H7 (cell line): ENCODE measurements at places on chromosomes 2 and 18.

- no peak for DNase-seq
Observed at GRCh38 chr2:165274698-165275097, 35.5 kb downstream of the SCN2A start.

DNA sequence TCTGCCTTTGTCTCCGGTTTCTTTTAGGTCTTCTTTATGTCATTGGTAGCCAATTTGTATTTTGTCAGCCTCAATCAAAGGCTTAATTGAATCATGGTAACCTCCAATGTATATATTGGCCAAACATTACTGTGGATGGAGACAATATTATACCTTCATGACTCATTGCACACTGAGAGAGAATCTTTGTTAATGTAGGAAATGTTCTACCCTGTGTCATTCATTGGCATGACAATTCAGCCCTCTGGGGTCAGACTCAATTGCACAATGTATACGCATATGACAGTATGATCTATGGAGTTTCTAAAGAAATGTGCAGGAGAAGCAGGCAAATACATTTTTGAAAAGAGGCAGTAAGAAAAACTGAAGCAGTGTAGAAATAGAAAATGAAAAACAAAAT lies 162.6 kb downstream of the PDE11A start:
- DNase-seq = no peak

GRCh38 chr2:111983478-111984212 lies 71.4 kb upstream of the TMEM87B start:
- no peak for DNase-seq

DNA sequence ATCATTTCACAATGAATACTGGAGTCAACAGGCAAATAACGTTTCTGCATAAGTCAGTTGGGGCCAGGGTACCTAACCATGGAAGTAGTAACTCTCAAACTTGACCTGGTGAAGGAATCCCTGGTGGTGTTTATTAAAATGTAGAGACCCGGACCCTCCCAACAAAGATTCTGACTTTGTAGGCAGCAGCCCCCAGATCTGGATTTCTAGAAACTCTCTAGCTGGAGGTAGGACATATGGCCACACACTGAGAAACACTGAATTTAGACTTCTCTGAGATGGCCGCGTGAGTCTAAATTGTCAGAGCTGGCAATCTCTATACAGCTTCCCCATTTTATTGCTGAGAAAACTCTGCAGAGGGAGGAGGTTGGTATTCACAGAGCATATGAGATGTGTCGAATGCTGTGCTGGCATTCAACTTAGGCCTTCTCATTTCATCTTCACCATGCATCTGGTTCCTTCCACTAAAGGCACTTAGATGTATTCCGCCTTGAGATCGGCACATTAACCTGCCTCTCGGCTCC lies 278.1 kb downstream of the CYRIA start:
- DNase-seq = no peak

- DNase-seq = no peak
Observed at GRCh38 chr2:55809875-55810621, 113.5 kb downstream of the EFEMP1 start.

- no peak for DNase-seq
Observed at GRCh38 chr2:224626735-224627134, 41.6 kb upstream of the CUL3 start.

- DNase-seq = no peak
Observed at GRCh38 chr2:172305066-172305465, 122.3 kb upstream of the ITGA6 start.

DNA sequence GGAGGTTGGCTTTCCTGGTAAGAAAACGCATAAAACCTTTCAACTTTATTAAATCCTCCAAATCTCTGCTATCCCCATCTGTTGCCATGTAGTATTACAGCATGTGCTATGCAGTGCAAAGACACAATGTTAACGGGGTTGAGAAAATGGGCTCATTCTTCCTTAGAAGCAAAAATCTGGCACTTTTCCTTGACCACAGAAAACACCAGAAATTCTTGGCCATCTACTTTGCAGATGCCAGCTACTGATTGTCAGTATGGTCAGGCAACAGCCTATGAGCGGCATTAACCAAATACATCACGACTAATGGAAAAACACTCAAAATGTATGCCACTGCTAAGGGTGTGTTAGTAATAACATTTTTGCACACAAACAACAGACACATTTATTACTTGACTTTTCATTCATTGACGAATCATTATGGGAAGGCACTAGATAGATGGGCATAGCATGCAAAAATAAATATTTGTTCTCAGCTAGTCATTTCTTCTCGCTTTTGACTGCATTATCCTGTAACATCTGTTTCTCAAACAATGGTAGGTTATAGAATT lies 65.2 kb upstream of the CRIM1 start:
- DNase-seq = no peak

DNA sequence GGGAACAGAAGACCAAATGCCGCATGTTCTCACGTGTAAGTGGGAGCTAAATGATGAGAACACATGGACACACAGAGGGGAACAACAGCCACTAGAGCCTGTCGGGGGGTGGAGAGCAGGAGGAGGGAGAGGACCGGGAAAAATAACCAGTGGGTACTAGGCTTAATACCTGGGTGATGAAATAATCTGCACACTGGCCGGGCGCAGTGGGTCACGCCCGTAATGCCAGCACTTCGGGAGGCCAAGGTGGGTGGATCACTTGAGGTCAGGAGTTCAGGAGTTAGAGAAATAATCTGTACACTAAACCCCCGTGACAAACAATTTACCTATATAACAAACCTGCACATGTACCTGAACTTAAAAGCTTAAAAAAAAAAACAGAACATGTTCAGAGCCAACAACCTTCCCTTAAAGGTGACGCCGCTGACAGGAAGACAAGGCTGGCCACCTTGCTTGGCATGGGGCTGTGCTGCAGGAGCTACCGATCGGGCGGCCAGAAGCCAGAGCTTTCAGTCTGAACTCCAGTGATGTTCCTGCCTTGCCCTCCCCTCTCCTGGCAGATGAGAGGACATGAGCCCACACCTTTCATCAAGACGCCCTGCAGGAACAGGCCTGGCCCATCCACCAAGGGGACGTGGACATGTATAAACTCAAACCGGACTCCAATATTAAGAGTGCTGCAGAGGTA lies 11.2 kb downstream of the SLC66A2 start:
- no peak for DNase-seq

DNA sequence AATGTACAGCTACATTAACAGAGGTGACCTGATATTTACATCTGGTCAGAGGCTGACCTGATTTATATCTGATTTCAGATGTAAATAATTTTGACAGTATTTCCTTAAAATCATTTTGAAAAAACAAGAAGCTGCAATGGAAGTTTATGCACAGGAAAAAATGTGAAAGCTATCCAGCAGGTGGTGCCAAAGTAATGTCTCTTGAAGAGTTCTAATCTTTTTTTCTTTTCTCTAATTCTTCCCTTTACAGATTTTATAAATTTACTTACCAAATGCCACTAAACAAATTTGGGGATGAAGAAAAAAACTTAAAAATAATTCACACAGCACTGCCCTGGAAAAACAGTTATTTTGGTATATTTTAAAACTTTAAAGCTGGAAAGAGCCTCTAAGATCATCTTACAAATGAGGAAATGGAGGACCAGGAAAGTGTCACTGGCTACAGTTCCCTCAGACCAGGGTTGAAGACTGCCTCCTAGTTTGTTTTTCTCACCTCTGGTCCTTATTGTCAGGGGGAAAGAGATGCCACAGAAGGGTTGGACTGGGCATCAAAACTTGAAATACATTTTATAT lies 16.4 kb upstream of the FBLN7 start:
- no peak for DNase-seq

- no peak for DNase-seq
Observed at GRCh38 chr18:79478484-79479115, 82.9 kb downstream of the NFATC1 start.
